ENCODE measurements at places on chromosomes 2 and 18.

- no peak for DNase-seq
These were observed 161.0 kb upstream of the ZFP36L2 start for GRCh38 chr2:43387092-43388062.

DNA sequence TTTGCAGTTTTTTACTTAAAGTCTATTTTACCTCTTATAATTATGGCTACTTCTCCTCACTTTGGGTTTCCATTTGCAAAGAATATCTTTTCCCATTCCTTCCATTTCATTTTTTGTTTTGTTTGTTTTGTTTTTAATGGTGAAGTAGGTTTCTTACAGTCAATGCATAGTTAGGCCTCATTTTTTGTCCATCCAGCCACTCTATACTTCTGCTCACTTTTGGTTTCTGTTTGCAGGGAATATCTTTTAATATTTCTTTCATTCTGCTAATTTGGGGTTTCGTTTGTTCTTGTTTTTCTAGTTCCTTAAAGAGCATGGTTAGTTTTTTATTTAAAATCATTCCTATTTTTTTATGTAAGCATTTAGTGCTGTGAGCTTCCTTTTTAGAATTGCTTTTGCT, 339.4 kb downstream of the GRB14 start:
- no peak for DNase-seq

GRCh38 chr2:17658251-17658843, 95.3 kb downstream of the SMC6 start:
- no peak for DNase-seq

- no peak for DNase-seq
These were observed 74.8 kb downstream of the B3GNT2 start for GRCh38 chr2:62270728-62271127.

- DNase-seq = no peak
These were observed 257.6 kb upstream of the SALL3 start for GRCh38 chr18:78721981-78722380.

DNA sequence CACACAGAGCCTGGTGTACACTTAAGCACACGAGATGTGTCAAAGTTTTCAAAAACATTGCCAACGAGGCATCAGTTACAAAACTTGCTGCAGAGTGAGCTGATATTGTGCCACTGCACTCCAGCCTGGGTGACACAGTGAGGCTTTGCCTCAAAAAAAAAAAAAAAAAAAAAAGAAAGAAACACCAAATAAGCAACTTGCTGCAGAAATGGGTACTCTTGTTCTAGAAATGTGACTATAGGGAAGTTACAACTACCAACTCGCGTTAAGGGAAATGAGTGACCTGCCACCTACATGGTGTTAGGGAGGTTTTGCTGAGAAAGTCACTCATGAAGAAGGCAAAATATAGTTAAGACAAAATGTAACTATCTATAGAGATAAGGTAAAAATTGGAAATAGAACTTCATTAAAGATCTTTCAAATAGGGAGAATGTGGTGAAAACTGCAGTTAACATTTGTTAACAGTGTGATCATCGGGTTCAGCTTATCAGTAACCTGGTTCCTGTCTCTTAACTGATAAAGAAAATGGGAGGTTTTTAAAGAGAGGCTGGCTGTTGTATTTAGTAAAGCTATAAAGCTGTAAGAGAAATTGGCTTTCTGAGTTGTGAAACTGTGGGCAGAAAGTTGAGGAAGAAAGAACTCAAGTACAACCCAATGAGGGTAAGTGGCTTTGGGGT, at the start of gene IL1RL1:
Gene IL1RL1, plus strand, starts transcription at position 600 of the 677 bp plus-strand sequence. CDS start 26,702 bp downstream, outside the sequence.
- DNase-seq = no peak

- DNase-seq = no peak
These were observed 126.6 kb downstream of the BCL11A start for GRCh38 chr2:60426880-60427279.

DNA sequence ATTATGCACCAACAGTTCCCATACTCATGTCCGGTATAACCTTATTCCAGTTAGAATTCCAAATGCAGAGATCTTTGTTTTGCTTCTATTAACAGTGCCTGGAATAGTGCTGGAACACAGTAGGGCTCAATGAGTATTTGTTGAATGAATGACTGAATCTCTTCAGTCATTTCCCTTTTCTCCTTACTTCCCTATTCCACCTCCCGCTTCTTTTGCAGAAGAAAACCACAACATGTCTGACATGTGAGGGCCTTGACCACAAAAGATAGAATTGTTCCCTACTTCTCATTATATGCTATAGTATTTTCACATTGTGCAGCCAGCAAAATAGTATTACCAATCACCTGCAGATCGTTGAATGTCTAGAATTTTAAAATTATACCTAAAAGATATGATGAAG, 19.5 kb upstream of the HNRNPLL start:
- DNase-seq = no peak

DNA sequence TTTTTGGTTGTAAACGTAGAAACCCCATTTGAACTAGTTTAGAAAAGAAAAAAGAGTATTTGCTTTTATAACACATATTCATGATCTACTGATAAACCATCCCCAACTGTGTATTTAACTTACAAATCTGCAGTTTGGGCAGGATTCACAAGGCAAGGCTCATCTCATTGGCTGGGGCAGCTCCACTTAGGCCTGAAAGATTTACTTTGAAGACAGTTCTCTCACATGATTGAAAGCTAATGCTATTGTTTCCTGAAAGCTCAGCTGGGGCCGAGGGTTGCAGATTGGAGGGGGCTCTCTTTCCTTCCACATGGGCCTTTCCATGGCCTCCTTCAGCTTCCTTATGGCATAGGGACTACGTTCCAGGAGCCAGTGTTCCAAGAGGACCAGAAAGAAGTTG, 47.4 kb downstream of the ARHGAP15 start:
- DNase-seq = no peak
